ENCODE measurements at places on chromosomes 5 and 9. TPM values are rescaled to one million over a fixed set of nuclear protein-coding genes. Genes with fewer than 3 reads are reported as not detected.

Gene EPB41L4B
- 0.14 TPM for total RNA-seq

Gene PHF24
- not detected for total RNA-seq

Gene LPAR1
- total RNA-seq: 145 TPM

Gene CA9
- total RNA-seq: not detected

Gene UNC5A
- not detected for total RNA-seq
